Suppressor macrophage treated with lipopolysaccharide for 1 hour (primary cell): ENCODE measurements at places on chromosomes 3 and 15.

DNA sequence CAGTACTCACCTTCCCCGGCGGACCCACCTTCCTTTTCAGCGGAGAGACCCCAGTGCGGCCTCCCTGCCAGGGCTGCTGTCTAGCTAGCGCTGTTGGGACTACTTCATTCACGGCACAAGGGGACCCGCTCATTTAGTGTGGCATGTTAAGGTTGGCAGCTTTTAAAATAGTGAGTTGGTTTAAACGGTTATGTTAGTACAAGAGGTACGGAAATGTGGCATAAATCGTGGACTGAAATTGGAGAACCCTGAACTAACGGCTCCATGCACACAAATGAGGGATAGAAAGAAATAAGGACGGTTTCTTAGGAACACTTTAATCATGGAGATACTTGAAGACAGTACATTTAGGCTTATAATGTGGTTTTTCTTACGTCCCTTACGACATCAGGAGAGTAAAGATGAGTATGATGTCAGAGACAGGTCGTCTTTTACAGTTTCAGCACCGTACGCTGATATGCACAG, 752 bp downstream of the CEP63 start:
- peak; percentile 24 for DNase-seq

DNA sequence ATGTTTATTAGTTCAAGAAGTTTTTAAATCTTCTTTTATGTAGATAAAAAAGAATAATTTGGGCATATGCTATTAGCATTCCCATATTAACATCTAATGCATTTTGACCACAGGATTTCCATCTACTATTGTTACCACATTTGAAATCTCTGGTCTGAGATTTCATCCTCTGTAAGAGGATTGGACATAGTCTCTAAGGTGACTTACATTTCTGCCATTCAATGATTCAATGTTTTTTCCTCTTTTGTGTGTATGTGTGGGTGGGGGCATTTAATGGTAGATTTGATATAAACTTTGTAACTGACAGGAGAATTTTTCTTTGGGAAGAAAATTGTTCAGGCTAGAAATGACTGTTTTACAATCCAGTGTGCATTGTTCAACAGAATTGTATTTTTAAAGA, 307.3 kb upstream of the RBMS3 start:
- DNase-seq = no peak

GRCh38 chr3:160097478-160097877, 108.8 kb downstream of the IL12A start:
- no peak for DNase-seq

DNA sequence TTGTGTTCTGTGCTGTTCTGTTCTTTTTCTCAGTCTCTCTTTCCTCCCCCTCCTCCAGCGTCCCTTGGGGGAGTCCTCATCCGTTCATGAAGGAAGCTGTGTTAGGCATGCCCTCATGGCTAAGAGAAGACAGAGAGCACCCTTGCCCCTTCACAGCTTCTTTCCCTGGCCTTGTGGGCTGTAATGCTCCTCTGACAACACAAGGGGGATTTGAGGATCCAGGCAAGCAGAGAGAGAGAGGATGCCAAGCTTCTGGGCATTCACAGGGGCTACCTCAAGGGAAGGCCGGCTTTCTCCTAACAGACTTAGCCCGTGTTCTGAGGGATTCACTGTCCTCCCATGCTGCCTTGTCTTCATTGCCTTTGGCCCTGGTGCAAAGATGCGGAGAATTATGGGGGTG, 389.5 kb downstream of the LRTM1 start:
- no peak for DNase-seq

DNA sequence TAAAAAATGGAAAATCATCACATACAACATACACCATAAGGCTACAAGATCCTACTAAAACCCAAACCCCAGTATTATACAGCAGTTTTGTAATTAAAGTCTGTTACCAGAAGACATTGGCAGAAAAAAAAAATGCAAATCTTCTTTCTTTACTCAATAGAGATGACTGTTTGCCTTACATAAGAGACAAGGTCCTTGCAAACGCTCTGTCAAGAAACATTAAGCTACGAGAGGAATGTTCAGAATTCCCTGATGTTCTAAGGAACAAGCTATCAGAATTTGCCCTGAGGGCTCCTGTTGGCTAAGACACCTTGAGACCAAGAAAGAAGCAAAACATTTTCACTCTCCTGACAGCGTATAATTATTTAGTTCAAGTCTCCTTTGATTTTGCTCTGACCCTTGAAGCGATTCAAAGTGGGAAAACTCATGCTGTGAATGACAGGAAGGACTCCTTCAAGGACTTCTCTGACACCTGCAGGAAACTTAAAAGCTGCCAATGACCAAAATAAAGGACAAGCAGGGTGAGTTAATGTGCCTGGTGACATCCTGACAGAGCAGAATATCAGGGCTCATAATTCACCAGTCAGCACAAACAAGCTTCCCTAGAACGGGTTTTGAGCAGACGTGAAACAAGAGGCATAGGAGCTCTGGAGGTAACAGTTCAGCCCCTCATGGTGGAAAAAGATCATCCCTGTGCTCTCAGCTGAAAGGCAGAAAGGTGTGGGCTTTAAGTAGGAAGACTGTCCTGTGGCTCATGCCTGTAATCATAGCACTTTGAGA, 2.5 kb downstream of the SCAMP2 start:
- peak; percentile 48 for DNase-seq

- no peak for DNase-seq
Measured at GRCh38 chr3:119403201-119403600, 60.2 kb downstream of the TMEM39A start.

GRCh38 chr3:106305882-106306435, 437.1 kb upstream of the CBLB start:
- no peak for DNase-seq

GRCh38 chr3:133926736-133927539, 31.3 kb upstream of the RAB6B start:
- DNase-seq = no peak

- DNase-seq = no peak
Measured at GRCh38 chr3:42936157-42936981, 30.4 kb downstream of the ZNF662 start.

GRCh38 chr3:64141476-64141875, 83.8 kb downstream of the PRICKLE2 start:
- DNase-seq = no peak

DNA sequence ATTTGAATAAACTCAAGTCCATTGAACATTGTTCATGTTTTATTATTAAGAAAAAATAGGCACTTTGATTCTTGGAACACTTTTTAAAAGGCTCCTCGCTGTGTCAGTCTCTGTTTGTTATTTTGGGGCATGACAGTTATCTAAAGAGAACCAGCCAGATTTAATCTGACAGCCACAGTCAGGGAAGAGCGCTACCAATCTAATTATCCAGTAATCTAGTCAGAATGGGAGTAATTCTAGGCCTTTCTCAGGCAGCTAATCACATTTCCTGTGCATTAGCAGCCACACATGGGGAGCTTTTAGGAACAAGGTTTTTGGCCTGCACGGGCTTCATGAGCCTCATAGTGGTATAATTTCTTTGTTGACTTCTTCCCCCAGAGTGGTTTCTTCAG, 362.2 kb downstream of the RBMS3 start:
- DNase-seq = no peak

DNA sequence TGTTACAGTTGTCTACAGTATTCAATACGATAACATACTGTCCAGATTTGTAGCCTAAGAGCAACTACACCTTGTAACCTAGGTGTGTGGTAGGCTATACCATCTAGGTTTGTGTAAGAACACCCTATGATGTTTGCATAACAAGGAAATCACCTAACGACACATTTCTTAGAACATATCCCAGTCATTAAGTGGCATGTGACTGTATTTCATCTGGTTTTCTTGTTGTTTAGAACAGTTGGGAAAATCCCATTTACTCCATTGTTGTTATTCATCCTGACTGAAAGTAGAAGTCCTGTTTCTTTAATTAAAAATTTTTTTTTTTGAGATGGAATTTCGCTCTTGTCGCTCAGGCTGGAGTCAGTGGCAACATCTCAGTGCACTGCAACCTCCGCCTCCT, 31.3 kb downstream of the LRRC28 start:
- DNase-seq = peak; percentile 65

DNA sequence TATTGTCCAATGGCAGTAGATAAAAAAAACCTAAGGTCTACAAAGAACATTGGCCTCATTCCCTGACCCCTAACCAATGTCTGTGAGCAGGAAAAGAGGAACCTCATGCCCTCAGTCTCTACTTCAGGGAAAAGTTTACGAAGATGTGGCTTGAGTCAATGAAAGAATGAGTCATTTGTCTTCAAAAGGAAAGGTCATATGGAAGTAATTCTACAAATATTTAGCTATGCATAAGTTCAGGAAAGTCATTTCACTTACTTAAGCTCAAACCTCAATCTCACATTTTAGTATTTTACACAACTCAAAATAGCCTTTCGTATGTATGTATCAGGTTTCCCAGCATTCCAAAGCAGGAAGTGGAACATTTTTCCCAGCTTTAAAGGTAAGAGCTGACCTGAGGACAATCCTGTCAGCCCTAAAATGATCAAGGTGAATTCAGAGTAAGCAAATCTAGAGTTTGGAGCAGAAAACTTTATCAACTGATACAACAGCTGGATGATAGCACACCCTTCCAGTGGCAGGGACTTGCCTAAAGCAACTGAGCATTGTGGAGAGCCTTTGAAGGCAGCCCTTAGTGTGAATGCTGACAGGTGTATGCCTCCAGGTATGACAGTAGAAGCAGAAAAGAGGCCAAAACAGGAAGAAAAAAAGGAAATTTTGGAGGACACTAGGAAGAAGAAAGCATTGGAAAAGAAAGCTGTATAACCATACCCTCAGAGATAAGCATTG, 53.9 kb upstream of the ACKR4 start:
- peak; percentile 77 for DNase-seq

DNA sequence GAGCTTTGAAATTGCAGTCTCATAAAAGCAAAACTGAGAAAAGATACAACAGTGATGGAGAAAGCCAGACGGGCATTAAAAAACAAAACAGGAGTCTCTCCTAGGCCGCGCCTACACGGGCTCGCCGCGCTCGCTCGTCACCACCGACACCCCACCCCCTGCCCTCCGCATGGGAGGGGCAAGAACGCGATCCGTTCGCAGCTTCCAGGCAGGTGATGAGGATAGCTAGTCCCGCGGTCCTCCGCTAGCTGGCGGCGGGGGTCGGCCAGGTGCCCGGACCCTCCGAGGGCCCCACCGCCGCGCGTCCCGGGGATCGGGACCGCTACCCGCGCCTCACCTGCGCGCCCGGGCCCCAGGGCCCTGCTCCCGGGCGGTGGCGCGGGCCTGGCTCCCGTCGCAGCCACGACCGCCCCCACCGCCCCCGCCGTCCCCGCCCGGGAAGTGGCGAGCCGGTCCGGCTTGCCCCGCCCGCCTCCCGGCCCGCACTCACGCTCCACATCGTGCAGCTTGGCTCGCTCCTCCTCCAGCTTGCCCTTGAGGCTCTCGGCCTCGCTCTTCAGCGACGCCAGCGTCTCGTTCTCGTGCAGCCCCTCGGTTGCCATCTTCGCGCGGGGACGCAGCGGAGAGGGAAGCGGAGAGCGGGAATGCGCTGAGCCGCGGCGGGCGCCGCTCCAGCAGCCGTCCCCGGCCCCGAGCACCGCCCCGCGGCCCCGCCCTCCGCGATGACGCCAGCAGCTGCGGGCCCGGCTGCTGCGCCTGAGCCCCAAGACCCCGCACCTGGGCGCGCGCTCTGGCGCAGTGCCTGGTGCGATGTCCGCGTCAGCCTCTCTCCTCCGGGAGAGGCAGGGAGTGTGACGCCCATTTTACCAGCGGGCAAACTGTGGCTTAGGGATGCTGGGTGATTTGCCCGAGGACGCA, 11.7 kb downstream of the GNB5 start:
- DNase-seq = peak; percentile 83

- DNase-seq = peak; percentile 71
Measured at GRCh38 chr3:157128771-157129681, 30.9 kb downstream of the CCNL1 start.

GRCh38 chr3:186452517-186452916, 90.5 kb upstream of the DGKG start:
- no peak for DNase-seq

GRCh38 chr3:32758375-32758753, 59.4 kb upstream of the TRIM71 start:
- DNase-seq = peak; percentile 16

DNA sequence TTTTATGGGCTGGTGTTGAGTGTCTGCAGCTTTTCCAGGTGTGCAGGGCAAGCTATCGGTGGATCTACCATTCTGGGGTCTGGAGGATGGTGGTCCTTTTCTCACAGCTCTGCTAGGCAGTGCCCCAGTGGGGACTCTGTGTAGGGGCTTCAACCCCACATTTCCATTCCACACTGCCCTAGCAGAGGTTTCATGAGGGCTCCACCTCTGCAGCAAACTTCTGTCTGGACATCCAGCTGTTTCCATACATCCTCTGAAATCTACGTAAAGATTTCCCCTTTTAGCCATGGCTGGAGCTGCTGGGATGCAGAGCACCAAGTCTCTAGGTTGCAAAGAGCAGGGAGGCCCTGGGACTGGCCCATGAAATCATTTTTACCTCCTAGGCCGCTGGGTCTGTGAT, 11.6 kb downstream of the RFX7 start:
- no peak for DNase-seq

- no peak for DNase-seq
Measured at GRCh38 chr3:22988566-22988965, 214.6 kb upstream of the UBE2E2 start.
